Vagina (tissue), 2 donors: ENCODE measurements at places on chromosomes 6 and 20.

- DNase-seq = no peak
Measured at GRCh38 chr6:151493804-151494234, at the start of gene CCDC170. Gene CCDC170 (plus strand): TSS chr6:151494017. CDS start chr6:151494129, 112 bp downstream.

DNA sequence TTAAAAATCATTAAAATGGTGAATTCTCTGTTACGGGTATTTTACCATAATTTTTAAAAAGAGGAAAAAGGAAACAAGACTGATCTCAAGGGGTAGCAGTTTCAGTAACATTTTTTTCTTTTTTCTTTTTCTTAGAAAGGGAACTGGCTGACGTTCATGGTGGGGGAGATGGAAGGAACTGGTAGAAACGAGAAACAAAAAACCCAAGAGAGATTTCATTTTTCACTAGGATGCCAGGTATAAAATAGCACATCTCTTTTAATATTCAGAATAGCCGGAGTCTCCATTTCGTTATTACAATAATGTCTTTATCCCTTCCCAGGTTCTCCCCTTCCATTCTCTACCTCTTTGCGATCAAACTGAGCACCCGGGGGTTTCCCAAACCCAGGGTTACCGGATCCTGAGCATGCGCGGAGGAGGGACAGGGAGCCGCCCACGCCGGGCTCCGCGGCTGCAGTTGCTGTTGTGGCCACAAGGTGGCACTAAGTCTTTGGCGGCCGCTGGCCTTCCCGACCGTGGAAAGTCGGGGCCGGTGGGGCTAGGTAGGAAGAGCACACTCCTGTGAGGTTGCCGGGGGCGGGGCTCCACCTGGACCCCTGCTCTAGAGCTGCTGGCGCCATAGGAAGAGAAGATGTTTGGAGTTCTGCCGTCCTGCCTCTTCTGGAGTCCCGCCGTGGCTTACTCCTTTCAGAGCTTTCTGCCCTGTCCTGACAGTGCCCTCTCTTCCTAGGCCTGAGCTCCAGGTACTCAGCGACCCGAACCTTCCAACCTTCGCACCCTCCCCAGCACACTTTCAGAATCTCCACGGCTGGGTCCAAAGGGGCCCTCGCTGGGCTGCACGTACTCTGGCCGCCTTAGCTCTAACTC, 146.8 kb downstream of the SH3BGRL2 start:
- no peak for DNase-seq

- no peak for DNase-seq
Measured at GRCh38 chr6:93677264-93677965, 258.1 kb upstream of the EPHA7 start.

- no peak for DNase-seq
Measured at GRCh38 chr20:53376021-53376420, 217.6 kb downstream of the ZNF217 start.

GRCh38 chr6:155419161-155419560, 36.5 kb downstream of the NOX3 start:
- DNase-seq = no peak

DNA sequence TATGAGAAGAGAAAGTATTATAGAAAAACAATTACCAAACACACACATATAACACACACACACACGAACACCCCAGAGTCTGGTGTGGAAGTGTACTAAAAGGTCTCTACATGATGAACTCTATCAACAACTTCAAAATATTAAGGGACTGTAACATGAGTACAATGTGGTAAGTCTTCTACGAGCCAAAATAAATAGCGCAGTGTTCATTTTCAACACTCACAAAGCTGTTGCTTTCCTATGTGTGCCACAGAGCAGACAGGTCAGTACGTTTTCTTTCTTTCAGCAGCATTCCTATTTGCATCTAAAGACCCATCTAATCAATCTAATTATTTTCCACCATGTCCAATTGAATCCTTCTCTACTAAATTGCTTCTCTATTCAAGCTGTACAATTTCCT, 12.1 kb upstream of the CNKSR3 start:
- DNase-seq = no peak

- no peak for DNase-seq
Measured at GRCh38 chr6:17268114-17268513, 13.0 kb upstream of the RBM24 start.
